ENCODE measurements at places on chromosomes 16 and 17. TPM values are rescaled to one million over a fixed set of nuclear protein-coding genes. Genes with fewer than 3 reads are reported as not detected.

EEF2K gene
- 16.0 TPM for total RNA-seq

DNA sequence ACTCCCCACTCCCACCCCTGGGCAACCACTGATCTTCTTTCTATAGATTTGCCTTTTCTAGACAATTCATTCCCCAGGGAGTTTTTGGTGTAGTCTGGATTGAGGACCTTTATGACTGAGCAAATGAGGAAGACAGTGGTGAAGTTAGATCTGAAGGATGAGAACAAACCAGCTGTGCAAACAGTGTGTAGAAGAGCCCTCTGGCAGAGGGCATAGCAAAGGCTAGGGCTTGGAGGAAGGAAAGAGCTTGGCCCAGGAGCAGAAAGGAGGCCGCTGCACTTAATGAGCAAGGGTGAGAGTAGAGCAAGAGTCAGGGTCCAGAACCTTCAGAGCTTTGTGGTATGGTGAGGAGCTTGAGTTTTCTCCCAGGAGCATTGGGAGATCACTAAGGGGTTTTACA is 352.7 kb downstream of the CA10 start:
- no peak for DNase-seq

DNA sequence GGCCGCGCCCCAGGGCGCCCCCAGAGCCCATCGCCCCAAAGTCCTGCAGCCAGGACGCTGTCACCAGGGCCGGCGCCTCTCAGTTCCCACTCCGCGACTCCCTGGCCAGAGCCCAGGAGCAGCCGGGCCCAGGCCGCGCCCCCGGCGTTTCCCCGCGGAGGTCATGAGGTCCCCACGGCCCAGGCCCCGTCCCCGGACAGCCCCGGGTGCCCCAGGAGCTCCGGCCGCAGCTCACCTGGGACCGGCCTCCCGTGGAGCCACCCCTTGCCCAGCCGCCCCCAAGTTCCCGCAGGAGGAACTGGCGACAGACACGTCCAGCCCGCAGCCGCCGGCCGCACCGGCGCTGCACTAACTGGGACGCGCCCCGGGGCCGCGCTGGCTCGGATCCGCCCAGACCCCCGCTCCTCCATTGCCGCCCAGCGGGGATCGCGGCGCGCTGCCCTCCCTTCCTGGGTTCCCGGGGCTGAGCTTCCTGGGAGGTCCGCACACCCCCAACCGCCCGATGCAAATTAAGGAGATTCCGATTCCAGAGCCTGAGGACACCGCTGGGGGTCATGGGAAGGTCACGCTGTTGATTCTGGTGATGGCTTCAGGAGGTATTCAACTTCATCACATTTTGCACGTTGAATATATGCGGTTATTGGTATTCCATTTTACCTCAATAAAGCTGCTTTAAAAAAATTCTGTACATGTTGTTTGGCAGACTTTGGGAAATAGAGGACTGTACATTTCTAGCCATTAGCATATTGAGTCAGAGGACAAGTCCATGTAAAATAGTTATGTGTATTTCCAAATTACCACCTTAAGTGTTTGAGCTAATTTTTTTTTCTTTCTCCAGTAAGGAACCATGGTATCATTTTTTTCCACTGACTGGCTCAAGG is 9.9 kb downstream of the AHSP start:
- DNase-seq, result no peak

GRCh38 chr17:65385726-65386125 is 175.7 kb downstream of the AXIN2 start:
- DNase-seq, result no peak

GRCh38 chr16:77227745-77228144 is 28.5 kb downstream of the SYCE1L start:
- no peak for DNase-seq
